ENCODE measurements at places on chromosomes 5 and 9.

- DNase-seq: no peak
Observed at GRCh38 chr5:142293486-142293885, 31.3 kb downstream of the SPRY4 start.

DNA sequence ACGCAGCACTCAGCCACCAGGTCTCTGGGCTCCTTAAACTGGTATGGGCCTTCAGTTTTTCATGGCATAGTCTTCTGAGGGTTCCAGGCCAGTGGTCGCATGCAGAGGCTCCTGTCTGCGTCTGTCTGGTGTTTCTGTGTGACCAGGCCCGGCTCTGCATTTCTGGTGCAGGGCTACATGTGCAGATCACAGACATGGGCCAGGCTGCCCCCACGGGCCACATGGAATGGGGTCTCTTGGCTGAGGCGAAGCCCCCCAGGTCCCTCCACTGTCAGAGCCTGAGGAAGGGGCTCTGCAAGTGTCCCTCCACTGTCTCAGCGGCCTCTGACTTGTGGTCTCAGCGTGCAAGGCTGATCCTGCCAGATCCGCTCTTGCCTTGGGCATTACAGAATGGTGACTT lies 15.6 kb upstream of the CARD19 start:
- no peak for DNase-seq

- no peak for DNase-seq
Observed at GRCh38 chr9:13282998-13283397, 3.5 kb upstream of the MPDZ start.

GRCh38 chr5:133392448-133392847 lies 219.9 kb downstream of the FSTL4 start:
- no peak for DNase-seq

GRCh38 chr9:72254901-72255545 lies 105.8 kb downstream of the GDA start:
- no peak for DNase-seq

Measured in GOT3 (cell line).